ENCODE measurements at places on chromosomes 4 and X.

DNA sequence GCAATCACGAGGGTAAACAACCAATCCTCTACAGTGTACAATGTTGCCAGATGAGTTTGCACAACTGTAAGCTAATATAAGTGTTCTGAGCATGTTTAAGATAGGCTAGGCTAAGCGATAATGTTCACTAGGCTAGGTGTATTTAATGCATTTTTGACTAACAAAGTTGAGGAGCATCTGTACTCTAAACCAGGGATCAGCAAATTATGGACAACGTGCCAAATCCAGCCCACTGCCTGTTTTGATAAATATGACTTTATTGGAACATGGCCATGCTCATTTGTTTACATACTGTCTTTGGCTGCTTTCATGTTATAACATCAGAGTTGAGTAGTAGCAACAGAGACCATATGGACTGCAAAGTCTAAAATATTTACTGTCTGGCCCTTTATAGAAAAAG is 46.3 kb upstream of the ARHGEF6 start:
- DNase-seq: no peak

- no peak for DNase-seq
Measured at GRCh38 chr4:150585611-150586010, 3.7 kb downstream of the MAB21L2 start.

DNA sequence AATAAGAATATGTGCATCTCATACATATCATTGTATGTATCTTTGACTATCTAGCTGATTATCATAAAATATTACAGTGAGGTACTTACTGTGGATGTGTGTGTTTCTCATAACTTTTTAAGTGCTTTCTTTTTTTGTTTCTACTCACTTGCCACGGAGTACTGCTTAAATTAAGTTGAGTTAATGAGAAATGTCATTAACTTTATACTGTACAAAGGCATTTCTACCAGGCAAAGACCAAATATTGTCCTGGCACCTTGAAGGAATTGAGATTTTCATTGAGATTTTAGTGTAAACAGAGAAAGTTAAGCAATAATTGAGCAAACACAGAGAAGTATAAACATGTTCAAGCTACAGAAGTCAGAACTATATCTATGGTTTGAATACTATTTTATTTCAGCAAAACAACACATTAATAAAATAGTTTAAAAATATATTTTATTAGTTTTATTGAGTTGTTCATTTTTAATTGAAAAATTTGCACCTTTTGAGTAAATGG is 1750.0 kb downstream of the PCDH7 start:
- no peak for DNase-seq

DNA sequence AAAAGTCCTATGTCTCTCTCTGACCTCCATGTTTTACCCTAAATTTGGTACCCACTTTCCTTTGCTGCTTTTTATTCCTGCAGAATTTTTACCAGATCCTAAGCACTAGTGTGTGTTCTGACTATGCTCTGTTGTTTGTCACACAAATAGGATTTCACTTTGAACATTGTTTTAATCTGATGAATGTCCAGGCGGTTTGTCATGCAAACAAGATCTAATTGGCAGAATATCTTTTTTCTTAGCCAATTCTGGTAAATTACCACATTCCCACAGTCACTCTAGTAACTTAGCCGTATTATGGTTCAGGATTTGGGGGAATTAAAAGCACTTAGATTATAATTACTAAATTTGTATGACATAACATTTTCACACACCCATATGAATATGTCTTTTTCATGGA is 557.2 kb upstream of the BOD1L1 start:
- DNase-seq: no peak
